ENCODE measurements at places on chromosomes 6 and 20. TPM values are rescaled to one million over a fixed set of nuclear protein-coding genes. Genes with fewer than 3 reads are reported as not detected.

CLPSL1 gene
- total RNA-seq: not detected

OXT gene
- total RNA-seq: not detected

LEMD2 gene
- total RNA-seq: 126 TPM

HLA-DRB5 gene
- 13.7 TPM for total RNA-seq

MYLK4 gene
- 0.73 TPM for total RNA-seq

RUNX2 gene
- 0.66 TPM for total RNA-seq

TDRD6 gene
- 0.07 TPM for total RNA-seq

C6orf62 gene
- 334 TPM for total RNA-seq

CTCFL gene
- not detected for total RNA-seq

FNDC1 gene
- total RNA-seq: 0.17 TPM

VTA1 gene
- 35.5 TPM for total RNA-seq

BYSL gene
- total RNA-seq: 55.6 TPM

PAK5 gene
- 0.07 TPM for total RNA-seq

POU5F1 gene
- total RNA-seq: 32.7 TPM

C20orf141 gene
- not detected for total RNA-seq

MLN gene
- not detected for total RNA-seq

STMND1 gene
- total RNA-seq: 0.68 TPM

ACTL10 gene
- 5.4 TPM for total RNA-seq

MYL9 gene
- 7.8 TPM for total RNA-seq

GPR63 gene
- total RNA-seq: 1.3 TPM

GTSF1L gene
- total RNA-seq: not detected

MEP1A gene
- not detected for total RNA-seq

TMEM14B gene
- 50.4 TPM for total RNA-seq

KIF25 gene
- total RNA-seq: not detected

WTAP gene
- 103 TPM for total RNA-seq

RSPH3 gene
- 12.5 TPM for total RNA-seq

RPRD1B gene
- total RNA-seq: 61.8 TPM

RGS17 gene
- total RNA-seq: 0.78 TPM

TRIM40 gene
- 0.29 TPM for total RNA-seq

SYCP2L gene
- total RNA-seq: 0.12 TPM
